SK-N-SH (cell line): ENCODE measurements at places on chromosomes 3 and 15.

DNA sequence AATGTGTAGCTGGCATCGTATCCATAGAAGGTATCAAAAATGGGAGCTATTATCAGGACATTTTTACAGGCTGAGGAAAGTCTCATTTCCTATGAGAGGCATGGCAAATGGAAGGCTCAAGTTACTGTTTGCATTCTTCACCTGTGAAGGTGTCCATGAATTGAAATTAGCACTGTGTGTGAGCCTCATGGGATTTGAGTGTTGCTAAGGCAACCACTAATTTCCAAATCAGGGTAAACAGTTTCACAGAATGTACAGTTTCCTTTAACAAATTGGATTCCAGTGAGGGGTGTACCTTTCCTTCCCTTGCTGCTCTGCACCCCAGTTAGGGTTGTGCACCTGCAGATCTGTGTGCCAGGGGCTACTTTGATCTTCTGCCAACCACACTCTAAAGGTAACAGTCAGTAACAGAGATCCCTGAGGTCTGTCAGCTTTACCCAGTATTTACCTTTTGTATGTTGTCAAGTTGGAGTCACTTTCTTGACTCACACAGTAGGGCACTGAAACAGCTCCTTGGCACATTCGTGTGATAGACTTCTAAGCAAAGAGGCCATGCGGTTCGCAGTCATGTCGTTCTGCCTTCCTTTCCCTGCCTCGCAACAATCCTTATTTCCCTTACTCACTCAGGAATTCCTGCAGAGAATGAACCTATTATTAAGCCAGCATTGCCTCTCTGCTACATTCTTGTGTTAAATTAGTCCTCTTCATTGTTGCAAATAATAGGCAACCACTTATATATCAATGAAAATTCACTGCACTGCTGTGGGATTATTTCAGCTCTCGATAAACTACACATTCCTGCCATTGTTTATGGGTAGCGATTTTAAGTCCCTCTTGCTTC, 129.8 kb upstream of the GBE1 start:
- DNase-seq: no peak

GRCh38 chr15:98085003-98085639, 124.6 kb downstream of the ARRDC4 start:
- peak; percentile 44 for DNase-seq

DNA sequence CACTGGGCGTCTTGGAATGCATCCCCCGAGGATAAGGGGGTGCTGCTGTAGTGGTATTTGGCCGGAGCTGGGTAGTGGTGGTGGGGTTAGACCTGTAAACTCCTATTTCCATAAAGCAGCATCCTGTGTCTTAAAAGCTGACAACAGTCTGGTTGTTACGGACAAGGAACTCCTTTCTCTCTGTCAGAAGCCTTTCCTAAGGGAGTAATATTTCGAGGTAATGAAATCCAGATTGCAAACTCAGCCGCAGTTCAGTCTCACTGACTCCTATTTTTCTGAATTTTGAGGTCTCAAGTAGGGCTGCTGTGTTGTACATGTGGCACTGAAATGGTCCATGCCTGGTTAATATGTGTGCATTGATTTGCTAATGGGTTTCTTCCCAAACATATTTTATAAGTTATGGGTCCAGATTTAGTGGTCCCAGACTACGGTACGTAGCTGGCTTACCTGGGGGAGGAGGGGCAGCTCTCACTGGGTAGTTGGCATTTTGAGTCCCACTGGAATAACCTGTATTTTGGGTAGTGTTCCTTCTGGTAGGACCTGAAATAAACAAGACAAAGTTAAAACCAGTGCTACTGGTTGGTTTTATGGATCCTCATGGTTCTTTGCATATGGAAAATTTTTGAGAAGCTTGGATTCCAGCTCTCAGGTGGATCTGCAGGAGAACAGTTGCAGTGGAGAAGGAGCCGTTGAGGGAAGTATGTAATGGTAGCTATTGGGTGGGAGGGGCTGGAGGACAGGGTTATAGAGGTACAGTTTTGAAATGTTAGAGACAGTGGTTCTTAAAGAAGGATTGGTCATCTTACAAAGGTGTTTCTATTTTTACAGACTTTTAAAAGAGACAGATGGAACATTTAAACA, 48.6 kb upstream of the LDHAL6B start:
- DNase-seq: no peak

DNA sequence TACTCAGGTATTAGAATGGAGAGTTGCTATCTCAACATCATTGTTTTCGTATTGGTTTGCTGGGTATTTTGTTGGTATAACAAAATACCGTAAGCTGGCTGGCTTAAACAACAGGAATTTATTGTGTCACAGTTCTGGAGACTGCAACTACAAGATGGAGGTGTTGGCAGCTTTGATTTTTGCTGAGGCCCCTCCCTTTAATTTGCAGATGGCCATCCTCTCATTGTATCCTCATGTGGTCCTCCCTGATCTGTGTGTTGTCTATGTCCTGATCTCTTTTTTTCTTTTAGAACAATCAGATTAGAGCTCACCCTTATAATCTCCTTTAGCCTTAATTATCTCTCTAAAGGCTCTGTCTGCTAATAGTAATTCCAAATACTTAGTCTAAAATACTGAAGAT, 299.8 kb upstream of the GOLIM4 start:
- no peak for DNase-seq

GRCh38 chr3:178083906-178084866, 452.1 kb upstream of the KCNMB2 start:
- DNase-seq: peak; percentile 42

DNA sequence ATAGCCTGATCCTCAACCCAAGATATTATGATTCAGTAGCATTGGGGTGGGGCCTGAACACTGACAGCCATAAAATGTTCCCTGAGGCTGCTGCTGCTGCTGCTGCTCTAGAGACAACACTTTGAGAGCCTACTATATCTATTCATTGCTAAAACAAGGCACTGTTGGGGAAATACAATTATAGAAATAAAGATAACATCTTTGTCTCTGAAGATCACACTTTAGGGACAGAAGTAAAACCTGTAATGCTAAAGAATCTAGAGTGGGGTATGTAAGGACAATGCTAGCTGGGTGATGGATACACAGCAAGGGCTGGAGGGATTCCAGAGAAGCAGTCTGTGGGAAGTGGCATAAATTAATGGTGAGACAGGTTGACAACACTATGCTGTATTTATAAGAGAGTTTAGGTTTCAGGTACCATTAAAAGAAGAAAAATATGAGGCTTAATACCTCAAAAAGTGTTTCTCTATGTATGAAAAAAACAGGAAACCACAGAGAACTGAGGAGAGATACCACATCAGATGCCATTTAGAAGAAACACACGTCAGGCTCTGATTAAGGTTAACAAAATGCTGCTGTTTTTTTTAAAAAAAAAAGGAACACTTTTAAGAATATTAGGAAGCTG, 115.9 kb downstream of the CBLB start:
- peak; percentile 52 for DNase-seq

- DNase-seq: no peak
These were observed 6.5 kb downstream of the FBN1 start for GRCh38 chr15:48638963-48639362.
